ENCODE measurements at places on chromosomes 13 and 19.

- DNase-seq: no peak
These were observed 85.1 kb downstream of the KATNAL1 start for GRCh38 chr13:30222254-30222653.

DNA sequence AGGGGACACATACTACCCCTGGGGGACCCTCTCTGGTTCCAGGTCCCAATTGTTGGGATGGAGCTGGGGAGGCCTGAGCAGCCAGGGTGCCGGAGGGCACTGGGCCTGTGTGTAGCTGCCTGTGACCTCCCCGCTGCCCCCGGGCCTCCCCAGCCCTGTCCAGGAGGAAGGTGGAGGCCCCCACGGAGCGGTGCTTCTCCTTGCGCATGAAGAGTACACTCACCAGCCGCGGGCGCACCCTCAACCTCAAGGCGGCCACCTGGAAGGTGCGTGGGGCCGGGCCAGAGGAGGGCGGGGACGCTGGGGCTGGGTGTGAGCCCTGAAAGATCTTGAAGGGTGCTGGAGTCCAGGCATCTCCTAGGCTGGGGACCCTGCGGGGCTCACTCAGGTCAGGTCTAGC is 11.7 kb downstream of the HIF3A start:
- no peak for DNase-seq

DNA sequence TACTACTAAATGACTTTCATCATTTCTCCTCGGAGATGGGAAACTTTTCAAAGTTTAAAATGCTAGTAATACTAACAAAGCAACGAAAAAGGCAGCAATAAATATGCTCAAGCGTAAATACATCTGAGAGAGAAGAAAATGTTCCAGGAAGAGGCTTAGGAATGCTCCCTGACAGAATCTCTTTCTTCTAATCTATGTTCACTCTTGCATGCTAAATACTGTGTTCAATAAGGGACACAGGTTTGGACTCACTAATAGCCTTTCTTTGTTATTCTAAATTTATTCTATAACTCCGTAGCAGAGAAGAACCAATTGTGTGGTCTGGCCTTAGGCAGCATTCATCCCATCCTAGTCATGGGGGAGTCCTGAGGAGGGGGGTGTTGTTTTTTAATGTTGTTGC is 823.0 kb downstream of the PCDH9 start:
- no peak for DNase-seq

GRCh38 chr19:33434886-33435705 is 61.6 kb downstream of the CEBPG start:
- no peak for DNase-seq

DNA sequence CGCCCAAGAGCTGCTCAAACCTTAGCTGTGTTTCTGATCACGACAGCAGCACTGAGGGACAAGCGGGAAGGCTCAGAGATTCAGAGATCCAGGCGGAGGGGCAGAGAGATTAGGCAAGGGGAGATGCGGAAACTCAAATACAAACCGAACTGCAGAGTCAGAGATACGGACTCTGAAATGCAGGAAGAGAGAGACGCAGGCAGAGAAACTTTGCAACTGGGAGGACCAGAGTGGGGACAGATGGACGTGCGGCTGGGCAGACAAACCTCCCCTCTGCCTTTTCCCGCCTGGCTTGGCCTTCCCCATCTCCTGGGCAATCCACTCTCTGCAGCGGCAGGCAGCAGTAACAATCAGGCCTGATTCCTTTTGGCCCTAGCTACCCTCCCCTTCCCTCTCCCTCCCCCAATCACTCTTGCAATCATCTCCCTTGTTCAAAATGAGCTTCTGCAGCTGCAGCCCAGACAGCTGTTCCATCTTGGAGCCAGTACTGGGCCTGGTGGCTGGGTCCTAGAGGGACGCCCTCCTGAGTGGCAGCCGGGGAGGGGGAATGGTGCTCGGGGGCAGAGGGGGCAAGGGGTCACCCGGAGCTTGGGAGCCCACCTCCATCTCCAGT is 29.7 kb downstream of the OLFM2 start:
- no peak for DNase-seq

DNA sequence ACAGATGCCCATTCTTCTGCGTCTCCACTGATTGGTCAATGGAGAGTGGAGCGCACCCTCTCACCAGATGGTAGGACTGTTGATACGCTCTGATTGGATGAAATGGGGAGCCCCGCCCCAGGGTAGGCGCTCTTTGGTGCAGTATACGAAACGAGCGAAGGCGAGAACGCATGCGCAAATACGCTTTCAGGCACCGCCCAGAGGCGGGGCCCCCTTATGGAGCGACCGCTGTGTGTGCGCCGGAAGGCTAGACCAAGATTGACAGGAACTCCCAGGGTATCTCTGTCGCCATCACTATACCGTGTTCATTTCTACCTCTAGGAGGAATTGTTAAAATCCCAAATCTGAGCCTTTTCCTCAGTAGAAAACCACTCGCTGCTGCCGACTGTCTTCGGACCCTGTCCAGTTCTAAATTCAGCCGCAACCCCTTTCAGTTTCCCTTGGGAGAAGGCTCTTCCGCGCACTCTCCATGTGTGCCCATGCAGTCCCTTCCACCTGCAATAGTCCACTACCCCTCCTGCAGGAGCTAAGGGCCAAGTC is 720 bp upstream of the HNRNPL start:
- peak; percentile 100 for DNase-seq

GRCh38 chr13:60701895-60702294 is 304.9 kb downstream of the TDRD3 start:
- DNase-seq: no peak

GRCh38 chr19:4559569-4559968 is at the start of gene SEMA6B:
TSS of gene SEMA6B (minus strand) at chr19:4559684. CDS start at chr19:4558457, 1,227 bp downstream.
- DNase-seq: no peak

GRCh38 chr13:44989941-44990340 is 603 bp downstream of the GPALPP1 start:
- no peak for DNase-seq

GRCh38 chr13:93343097-93343496 is 116.5 kb downstream of the GPC6 start:
- no peak for DNase-seq

- no peak for DNase-seq
These were observed 119.5 kb downstream of the ZAR1L start for GRCh38 chr13:32195713-32196112.

DNA sequence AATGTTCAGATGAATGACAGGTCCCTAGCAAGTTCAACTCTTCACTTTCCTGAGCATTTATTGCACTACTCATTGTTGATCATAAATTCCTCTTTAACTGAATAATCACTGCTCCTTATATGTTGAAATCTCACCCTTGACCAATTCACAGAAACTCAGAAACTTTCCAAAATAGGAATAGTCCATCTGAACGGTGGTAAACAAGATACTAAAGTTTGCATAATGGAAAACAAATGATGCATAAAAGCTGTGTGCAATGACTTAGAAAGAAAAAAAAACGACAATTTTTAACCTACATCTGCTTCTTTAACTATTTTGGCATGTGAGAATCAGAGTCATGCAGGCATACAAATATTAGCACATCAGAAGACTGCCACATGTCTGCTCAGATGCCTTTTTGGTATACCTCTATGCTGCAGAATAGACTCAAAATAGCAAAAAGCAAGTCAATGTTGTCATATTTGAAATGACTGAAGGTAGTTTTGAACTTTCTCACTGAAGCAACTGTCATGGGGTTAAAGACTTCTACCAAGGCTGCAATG is 34.8 kb downstream of the SLC10A2 start:
- DNase-seq: peak; percentile 78

GRCh38 chr13:30257468-30258099 is 49.8 kb downstream of the KATNAL1 start:
- no peak for DNase-seq

GRCh38 chr13:101944521-101944920 is 457.3 kb downstream of the FGF14 start:
- DNase-seq: no peak

DNA sequence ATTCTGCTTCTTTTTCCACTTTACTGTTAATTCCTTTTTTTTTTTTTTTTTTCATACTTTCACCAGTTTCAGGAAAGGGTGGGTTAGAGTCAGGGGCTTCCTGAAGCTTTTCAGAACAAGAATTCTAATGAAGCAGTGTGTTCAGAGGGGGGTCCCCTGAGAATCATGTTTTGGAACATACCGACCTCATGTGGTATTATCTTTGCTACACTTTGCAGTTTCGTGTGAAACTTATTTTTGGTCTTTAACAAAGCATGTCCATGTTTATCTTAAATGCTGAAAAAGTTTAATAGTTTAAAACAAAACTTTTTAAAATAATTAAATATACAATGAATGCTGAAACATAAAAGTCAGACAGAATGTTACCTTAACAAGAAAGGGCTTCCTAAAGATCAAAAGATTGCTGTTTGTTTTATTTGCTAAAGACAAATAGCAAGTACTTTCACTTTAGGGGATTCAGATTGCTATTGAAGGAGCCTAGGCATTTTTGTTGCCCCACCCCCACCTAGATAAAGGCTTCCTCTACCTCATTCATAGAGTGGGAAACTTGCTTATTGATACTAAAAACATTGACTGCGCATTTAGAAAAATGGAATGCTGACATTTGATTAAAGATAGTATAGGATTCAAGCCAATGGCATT is 21.1 kb upstream of the POMP start:
- no peak for DNase-seq

DNA sequence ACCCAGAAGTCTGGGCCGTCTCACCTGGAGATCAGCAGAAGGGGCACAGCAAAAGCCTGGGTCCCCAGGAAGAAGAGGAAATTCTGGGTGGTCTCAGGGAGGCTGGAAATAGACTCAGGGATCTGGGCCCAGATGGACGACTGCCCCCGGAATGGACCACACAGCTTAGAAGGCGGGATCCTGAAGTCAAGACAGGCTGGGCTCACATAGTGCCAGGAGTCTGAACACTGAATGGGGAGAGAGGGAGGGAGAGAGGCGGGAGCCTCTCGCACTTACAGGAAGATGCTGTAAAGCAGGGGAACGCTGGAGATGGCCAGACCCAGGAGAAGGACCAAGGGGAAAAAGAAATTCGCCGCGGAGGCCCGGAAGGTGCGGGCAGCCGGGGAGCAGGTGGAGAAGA is 1.3 kb upstream of the LENG1 start:
- no peak for DNase-seq

GRCh38 chr19:42114412-42114811 is 17.8 kb downstream of the POU2F2 start:
- no peak for DNase-seq

DNA sequence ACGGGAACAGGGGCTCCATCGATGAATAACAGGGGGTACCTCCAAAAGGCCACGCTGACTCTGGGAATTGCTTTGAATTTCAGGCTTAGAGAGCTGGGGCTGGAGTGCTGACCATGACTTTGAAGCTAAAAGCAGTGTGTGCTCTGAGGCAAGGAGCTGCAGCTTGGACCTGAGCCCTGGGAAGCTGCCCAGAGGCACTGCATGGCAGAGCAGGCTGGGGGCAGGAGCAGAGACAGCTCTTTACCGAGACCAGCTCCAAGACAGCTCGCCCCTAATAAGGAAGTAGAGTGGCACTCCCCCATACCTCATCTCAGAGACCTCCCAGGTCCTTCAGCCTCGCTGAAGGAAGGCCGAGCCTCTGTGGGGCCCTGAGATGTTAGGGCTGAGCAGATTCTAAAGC is 200.2 kb downstream of the COL4A1 start:
- no peak for DNase-seq

DNA sequence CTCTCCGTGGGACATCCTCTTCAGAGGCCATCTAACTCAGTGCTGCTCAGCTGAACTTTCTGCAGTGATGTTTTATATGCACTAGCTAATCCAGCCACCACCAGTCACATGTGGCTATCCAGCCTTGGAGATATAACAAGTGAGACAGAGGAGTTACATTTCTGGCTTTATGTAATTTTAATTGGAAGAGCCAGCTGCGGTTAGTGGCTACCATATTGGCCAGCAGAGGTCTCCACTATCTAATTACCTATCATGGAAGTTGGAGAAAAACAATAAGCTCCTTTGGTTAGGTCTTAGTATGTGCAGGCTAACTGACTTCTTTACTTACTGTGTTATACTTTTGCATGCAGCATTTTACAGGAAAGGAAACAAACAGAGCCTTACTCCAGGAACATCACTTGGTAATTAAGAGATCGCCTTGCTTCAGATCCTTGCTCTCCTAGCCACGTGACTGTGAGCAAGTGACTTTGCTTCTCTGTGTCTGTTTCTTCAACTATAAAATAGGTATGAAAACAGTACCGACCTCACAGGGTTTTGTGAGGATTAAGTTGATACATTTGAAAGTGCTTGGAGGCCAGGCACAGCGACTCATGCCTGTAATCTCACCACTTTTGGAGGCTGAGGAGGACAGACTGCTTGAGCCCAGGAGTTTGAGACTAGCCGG is 1.6 kb upstream of the KLK10 start:
- no peak for DNase-seq

- DNase-seq: no peak
These were observed 999.1 kb upstream of the ATXN8OS start for GRCh38 chr13:69108486-69108885.

DNA sequence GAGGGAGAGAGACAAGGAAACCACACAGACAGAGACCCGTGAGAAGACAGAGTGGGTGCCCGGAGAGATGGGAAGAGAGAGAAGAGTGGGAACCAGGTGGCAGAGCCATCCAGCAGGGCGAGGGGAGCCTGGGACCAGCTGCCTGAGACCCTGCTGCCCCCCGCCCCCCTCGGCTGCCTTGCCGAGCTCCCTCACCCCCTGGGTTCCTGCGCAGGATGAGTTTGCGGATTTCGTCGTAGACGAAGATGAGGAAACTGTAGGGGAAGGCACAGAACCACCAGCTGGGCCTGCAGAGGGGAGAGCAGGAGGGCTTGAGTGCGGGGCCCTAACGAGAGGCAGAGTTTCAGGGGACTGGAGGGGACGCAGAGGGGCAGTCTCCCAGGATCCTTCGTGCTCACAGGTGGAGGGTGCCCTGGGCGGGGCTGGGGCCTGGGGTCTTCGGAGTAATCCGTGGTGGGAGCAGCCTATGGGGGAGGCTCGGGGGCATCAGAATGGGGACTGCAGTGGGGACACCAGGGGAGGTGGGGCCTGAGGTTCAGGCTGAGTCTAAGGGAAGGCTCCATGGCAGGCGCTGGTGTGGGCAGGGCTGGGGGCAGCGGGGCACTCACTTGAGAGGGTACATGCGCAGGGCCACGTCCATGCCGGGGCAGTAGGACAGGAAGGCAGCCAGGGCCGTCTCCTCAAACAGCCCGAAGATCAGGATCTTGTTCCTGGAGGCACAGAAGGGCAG is 8.1 kb upstream of the RABAC1 start:
- DNase-seq: no peak

- DNase-seq: no peak
These were observed 99.0 kb downstream of the ZNF429 start for GRCh38 chr19:21604351-21604926.

- DNase-seq: no peak
These were observed 44.1 kb upstream of the C13orf46 start for GRCh38 chr13:114017966-114018365.

DNA sequence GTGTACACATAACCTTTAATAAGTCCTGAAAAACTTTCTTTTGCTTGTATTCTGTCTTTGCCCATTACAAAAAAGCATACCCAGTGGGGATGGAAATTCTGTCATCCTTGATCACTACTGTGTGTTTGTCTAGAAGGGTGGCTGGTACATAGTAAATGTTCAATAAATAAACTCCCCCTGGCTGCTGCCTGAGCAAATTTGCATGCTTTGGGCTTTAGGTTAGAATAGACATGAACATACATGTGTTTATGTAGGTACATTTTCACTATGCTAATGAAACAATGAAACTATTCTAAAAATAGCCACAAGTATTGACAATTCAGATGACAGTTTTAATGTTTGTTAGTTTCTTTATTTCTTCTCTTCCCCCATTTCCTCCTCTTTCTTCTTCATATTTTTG is 36.1 kb downstream of the TNFSF13B start:
- DNase-seq: no peak
